ENCODE measurements at places on chromosomes 6 and 20.

DNA sequence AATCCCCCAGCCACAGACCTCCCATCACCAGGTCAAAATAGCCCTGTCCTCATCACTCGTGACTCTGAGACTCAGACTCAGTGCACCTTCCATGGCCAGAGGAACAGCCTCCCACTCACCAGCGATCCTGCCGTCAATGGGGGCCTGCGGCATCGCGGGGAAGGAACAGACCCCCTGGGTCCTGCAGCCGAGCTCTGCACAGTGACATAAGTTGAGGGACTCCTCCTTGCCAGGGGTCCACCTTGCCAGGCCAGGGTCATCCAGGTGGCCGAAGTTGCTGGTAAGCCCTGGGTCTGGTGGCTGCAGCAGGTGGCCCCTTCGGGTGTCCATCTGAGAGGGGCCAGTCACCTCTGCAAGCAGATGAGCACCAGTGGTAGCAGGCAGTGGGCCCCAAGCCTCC lies 16.3 kb downstream of the ETV7 start:
- no peak for DNase-seq

DNA sequence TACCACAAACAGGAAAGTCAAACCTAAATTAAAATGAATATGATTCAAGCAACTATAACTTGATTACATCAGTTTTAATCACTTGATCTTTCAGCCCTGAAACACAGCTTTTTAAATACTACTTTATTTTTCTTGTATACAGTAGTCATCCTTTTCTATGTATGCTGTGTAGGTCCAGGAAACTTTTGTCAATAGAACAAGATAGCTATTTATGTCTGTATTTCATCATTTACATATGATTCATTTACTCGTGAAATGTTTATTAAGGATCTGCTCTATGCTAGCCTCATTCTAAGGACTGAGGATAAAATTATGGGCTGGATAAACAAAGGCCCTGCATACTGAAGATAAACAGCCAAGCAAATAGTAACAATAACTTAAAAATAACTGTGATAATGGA lies 930.2 kb downstream of the TFAP2A start:
- no peak for DNase-seq

DNA sequence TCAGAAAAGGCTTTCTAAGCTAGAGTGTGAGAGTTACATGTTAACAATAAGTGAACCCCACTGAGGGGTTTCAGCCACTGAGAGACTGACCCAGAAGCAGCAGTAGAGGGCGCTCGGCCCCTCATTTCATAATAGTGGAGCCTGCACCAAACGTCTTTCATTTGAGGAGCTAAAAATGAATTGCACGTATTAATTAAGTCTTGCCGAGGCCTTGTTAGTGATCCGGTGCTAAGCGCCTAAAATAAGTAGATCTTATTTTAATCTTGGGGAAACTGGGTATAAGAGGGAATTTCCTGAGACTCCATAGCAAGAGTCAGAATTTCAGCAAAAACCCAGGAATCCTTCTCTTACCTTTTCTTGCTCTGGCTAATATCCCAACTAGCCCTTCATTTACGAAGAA lies 209.7 kb downstream of the FARS2 start:
- peak; percentile 15 for DNase-seq

GRCh38 chr20:41005361-41005729 lies 23.3 kb upstream of the TOP1 start:
- DNase-seq: no peak

DNA sequence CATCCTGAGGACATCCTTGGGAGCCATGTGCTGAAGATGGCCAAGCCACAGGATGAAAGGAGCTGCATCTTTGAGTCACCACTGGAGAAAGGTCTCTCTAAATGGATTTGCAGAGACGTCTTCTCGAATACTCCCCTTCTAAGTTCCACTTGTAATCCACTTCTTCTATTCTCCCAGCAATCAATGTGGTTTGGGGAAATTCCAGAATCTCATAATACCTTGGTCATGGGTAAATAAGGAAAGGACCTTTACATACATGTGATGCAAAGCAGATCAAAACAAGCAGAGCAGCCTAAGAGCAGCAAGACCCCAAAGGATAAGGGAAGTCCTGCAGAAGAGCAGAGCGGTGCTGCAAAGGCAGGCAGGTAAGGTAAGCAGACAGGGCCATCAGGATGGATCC lies 35.3 kb downstream of the TRIM38 start:
- no peak for DNase-seq

- no peak for DNase-seq
These were observed 9.4 kb upstream of the STX11 start for GRCh38 chr6:144140867-144141266.

DNA sequence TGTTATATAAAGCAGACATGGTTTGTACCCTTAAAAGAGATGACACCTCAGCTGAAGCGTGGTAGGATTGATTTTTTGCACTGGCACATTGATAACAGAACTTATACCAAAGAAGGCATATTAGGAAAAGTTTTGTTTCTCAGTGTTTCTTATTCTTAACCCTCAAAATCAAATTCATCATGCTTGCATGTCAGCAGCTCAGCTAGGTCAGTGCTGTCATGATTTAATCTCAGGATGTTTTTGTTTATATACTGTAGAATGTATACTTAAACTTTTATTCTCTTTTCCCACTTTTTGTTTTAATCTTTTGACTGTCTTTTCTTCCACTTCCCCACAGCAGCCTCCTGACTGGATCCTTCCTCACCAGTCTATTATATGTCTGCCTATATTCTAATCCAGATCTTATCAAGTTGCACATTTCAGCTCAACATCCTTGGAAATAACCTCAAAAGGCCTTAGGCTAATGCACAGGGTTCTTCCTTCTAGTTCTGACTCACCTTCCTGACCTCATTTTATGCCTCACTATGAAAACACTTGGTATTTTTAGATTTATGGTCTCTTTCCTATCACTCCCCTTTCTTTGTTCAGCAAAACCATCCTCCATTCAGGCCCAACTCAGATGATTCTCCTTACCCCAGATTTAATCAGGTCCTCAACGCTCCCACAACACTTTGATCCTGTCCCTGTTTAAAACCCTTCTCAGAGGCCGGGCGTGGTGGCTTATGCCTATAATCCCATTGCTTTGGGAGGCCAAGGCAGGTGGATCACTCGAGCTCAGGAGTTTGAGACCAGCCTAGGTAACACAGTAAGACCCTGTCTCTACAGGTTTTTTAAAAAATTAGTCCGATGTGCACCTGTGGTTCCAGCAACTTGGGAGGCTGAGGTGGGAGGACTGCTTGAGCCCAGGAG lies 7.2 kb downstream of the HEBP2 start:
- DNase-seq: no peak

DNA sequence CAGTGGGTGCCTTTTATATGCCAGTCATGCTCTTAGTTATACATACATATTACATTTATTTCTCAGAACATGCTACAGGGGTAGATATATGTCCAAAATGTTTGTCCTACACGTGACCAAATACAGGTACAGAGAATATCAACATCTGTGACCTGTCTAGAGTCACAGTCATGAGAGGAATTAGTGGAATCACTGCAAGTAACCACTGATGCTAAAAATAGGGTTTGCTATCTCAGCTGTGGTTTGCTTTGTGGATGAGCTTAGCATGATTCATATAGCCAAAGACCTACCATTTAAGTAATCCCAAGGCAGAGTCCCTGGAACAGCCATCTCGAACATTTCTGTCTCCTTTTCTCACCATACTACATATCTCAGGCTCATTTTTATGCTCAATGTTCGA lies 32.3 kb downstream of the GSTA3 start:
- no peak for DNase-seq

- no peak for DNase-seq
These were observed 384.8 kb downstream of the ADGRB3 start for GRCh38 chr6:69019832-69020231.

- DNase-seq: no peak
These were observed 2.2 kb upstream of the CCM2L start for GRCh38 chr20:32007787-32008616.

DNA sequence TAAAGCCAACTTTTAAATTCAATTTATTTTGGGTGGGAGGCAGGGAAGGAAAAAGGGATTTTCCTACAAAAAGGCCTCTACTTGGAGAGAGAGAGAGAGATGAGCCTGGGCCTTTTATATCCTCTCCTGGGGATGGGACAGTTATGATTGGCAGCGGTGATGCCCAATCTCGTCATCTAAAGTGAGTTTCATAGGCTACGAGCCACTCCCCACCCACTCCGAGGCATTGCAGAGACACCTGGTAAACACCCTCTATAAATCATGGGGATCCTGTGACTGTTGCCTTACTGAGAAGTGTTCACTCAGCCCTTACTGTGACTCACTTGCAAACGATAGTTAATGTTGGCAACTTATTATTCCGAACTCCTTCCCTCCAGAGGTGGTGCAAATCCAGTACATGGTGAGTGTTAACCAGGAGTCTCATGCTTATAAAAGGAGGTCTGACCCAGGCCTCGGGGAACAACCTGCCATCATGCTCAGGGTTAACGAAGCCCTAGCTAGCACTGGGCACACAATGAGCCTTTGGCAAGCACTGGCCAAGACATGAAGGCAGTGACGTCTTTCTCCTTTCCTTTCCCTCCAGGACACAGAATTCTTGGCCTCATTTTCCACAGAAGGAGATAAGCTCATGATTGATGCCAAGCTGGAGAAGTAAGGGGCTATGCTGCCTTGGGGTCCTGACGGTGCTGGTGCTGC lies 20.5 kb downstream of the BPIFB4 start:
- no peak for DNase-seq

DNA sequence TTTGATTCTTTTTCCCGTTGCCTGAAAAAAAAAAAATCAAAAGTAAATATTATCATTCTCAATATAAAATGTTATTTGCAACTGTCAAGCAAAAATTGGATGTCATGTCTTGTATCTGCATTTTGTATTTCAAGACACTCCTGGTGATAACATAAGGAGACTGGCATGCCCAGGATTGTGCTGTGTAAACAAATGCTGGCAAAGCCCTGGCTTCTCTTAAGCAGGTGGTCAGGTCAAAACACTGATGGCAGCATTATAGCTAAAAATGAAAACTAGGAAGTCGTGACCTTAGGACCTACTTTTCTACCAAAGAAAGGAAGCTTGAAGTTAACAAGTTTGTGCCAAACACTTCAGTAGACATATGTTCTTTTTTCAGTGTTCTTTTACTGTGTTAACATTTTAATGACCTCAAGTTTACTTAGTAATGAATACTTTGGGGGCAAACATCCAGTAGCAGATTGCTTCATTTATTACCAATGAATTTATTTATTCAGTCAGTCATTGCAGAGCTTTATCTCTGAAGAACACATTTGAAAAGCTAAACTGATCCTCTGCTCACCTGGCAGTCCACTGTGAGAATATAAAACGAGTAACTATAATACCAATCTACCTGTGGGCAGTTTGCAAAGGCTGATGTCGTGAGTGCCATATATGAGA lies 243.1 kb upstream of the FLRT3 start:
- no peak for DNase-seq

DNA sequence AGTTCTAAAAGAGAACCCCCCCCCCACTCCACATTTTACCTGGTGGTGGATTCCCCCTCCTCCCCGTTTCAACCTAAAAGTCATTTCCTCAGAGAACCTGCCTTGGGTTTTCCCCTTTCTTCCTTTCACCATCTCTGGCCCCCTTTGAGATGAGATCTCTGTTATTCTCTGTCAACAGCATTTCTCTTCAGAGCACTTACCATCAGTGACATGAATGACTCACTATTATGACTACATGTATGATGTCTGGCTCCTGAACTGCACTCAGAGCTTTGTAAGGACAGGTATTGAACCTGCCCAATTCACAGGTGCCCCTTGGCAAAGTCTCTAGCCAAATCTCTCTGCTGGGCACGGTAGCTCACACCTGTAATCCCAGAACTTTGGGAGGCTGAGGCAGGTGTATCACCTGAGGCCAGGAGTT lies 61.4 kb upstream of the JARID2 start:
- DNase-seq: no peak

GRCh38 chr20:63123331-63123741 lies 92.6 kb downstream of the YTHDF1 start:
- no peak for DNase-seq

DNA sequence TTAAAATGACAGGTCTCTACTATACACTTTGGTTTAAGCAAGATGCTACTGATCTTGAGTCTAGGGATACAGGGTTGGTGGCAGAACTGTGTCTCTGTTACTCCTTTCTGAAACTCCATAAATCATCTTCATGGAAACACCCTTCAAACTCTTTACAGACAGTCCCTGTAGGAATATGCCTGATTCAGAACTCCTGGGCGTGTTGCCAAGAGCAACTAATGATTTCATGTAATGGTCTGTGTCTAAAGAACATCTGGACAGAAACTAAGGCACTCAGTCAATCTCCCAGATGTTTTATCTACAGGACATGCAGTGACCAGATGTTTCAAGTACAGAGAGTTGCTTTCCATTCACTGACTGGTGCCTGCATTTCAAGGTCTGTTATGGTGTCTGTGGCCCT lies 464.4 kb upstream of the CHD6 start:
- DNase-seq: no peak

- DNase-seq: no peak
These were observed 1080.7 kb upstream of the MAP3K7 start for GRCh38 chr6:91667596-91667995.

DNA sequence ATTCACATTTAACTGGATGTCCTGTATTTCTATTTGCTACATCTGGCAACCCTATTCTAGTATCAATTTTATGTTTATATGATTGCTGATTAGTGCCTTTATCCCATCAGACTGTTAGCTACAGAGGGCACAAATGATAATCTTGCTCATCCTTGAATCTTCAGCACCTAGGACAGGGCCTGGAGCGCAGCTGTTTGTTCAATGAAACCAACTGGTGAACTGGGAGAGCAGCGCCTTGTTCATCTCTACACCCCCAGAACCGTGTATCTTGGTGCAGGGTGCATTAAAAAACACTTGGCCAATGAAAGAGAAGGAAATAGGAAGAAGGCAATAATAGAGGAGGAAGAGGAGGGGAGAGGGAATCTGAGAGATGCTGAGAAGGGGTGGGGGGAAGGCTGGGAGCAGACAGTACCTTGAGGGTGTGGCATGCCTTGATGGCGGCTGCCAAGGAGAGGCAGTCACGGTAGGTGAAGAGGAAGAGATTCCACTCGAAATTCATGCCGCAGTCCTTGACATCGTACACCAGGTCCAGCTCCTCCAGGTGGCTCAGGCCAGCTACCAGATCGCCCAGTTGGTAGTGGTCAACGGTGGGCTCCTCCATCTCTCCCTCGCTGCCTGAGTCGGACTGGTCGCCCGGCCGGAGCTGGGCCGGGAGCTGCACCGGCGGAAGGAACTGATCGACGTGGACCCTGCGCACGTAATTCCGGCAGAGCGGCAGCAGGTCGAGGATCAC lies 15.5 kb downstream of the TMEM151B start:
- DNase-seq: no peak

DNA sequence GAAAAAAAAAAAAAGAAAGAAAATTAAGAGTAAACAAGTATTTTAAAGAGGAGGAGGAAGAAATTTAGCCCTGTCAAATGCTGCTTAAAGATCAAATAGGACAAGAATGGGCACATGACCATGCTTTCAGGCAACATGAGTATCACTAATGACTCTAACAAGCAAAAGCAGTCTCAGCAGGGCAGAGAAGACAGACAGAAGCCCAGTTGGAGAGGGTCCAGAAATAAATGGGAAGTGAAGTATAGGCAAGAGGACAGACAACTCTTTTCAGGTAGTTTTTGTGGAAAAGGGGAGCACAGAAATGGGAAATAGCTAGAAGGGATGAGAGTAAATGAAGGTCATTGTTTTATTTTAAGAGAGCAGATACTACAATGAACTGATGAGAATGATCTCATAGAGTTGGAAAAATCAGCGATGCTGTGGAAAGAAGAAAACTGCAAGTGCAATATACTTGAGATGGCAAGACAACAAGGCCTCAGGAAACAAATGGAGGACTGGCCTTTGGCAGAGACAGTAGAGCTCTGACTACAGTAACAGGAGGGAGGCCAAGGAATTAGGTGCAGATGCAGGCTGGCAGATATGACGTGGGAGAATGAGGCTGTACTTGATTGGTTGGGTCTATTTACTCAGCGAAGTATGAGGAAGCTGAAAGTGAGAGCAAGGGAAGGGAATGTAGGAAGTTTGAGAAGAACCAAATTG lies 40.3 kb downstream of the KIF6 start:
- no peak for DNase-seq
